ENCODE measurements at places on chromosomes 3 and 15. TPM values are rescaled to one million over a fixed set of nuclear protein-coding genes. Genes with fewer than 3 reads are reported as not detected.

GRCh38 chr3:149366941-149367840 lies 10.3 kb downstream of the TM4SF1 start:
- DNase-seq, result no peak

The TWF2 gene
- 58.1 TPM for total RNA-seq

- DNase-seq, result no peak
Measured at GRCh38 chr15:34239151-34239808, 14.5 kb downstream of the EMC4 start.

- DNase-seq, result peak; percentile 69
Measured at GRCh38 chr15:79849789-79850188, 47.0 kb downstream of the MTHFS start.

DNA sequence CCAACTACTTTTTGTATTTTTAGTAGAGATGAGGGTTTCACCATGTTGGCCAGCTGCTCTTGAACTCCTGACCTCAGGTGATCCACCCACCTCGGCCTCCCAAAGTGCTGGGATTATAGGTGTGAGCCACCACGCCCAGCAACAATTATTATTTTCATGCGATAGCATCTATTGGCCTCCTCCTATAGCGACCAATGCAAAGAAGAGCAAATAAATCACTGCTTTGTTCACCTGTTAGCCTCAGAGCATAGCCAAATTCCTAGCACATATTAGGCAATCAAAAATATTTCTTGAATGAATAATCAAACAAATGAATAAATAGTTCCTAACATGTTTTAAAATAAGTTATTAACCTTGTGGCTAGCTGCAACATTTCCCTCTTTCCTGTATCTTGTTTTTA lies 36.8 kb upstream of the TNFSF10 start:
- DNase-seq, result no peak

Measured in testis (tissue), 5 donors.